ENCODE measurements at places on chromosomes 12 and 14.
A peak's percentile ranks its signal among the peaks of the same experiment; 100 is the strongest.

GRCh38 chr12:7395950-7396349, 48.0 kb downstream of the CD163L1 start:
- peak; percentile 4 for DNase-seq

DNA sequence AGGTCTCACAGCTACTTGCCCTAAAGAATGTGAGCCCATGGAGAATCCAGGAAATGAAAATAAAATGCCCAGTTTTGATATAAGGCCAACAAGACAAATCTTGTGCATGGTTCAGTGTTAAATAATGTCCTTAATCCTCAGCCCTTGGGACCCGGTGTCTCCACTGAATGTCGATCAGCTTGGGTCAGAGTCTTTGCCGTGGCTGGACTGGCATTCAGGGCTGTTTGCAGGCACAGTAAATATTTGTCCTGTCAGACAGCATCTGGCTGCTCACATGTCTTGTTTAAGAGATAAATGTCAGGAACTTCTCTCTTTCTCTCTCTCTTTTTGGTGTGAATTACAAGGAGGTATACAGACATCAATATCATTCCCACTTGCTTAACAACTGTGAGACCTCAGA, 452.5 kb downstream of the FUT8 start:
- DNase-seq: no peak

- DNase-seq: no peak
These were observed 69.6 kb downstream of the MGST1 start for GRCh38 chr12:16417058-16417457.

DNA sequence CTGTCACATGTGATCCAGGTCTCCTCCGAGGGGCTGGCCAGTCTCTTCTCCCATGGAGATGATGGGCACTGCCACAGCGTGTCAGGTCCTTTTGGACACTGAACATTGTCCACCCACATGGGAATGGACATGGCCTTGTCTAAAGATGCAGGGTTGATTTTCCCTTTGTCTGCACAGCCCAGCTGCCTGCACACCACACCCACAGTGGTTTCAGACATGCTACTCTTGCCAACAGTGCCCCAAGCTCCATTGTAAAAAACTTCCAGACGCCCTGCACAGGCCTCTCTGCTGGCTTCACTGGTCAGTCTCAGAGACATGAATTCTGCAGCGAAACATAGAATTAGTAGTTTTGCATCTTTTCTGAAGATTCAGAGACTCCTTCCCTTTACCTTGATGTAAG, 18.5 kb downstream of the CD163 start:
- DNase-seq: no peak

GRCh38 chr12:113424915-113425823, 3.0 kb downstream of the SDSL start:
- DNase-seq: peak; percentile 42

GRCh38 chr12:107912421-107913004, 138.0 kb downstream of the ASCL4 start:
- DNase-seq: peak; percentile 42

GRCh38 chr12:38638401-38638800, 267.0 kb downstream of the CPNE8 start:
- DNase-seq: no peak

DNA sequence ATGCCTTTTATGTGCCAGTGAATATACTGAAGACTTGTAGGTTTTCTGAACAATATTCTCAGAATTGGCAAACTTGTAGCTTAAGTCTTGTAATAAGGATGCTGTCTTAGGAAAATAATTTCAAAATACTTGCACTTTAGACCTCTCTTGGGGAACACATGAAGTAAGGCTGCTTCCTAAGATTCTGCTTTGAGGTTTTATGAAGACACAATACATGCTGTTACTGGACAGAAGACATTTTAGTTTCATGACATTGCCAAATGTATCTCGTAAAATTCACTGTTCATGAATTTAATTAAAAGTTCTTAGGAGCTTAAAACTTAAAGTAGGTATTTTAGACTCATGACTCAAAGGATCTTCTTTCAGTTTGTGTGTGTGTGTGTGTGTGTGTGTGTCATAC, 80.7 kb downstream of the RAD51B start:
- DNase-seq: no peak

- no peak for DNase-seq
These were observed 65.0 kb upstream of the FGD4 start for GRCh38 chr12:32334371-32334777.

DNA sequence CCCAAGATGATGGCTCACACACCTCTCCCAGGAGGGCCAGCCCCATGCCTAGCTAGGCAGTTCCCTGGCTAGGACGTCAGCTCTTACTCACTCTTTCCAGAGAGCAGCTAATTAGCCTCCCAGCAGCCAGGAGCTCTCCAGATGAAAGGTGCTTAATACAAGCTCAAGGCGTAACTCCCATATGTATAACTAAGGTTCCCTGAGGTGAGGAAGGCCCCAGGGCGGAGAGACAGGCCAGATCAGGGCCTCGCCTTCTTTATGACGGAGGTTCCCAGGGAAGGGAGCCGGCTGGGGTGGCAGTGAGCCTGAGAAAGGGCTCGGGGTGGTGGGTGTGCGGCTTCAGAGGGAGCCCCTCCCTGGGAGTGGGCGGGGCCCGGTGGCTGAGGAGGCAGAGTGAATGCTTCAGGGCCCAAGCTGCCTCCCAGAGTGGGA, 26.4 kb upstream of the ZFP36L1 start:
- no peak for DNase-seq

GRCh38 chr12:106247674-106248311, at the start of gene CKAP4:
CKAP4 (minus strand) TSS chr12:106248020; CDS start chr12:106247851, 169 bp downstream.
- peak; percentile 79 for DNase-seq

DNA sequence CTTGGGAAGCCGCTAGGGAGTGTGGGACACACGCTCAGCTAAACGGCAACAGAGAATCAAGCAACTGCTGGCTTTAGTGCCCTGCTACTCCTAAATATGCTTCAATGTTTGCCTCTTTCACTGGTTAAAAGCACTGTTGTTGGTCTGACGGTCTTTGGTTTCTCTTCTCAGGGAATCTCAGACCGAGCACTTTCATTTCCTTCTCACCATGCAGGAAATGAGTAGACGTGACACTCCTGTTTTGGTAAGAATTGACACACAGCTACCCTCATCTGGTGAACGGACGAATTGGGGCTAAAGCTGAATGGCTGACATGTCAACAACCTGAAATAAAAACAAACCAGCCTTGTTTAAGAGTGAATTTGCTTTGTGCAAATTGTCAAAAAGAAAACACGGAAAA, 57.5 kb upstream of the PIWIL1 start:
- no peak for DNase-seq

DNA sequence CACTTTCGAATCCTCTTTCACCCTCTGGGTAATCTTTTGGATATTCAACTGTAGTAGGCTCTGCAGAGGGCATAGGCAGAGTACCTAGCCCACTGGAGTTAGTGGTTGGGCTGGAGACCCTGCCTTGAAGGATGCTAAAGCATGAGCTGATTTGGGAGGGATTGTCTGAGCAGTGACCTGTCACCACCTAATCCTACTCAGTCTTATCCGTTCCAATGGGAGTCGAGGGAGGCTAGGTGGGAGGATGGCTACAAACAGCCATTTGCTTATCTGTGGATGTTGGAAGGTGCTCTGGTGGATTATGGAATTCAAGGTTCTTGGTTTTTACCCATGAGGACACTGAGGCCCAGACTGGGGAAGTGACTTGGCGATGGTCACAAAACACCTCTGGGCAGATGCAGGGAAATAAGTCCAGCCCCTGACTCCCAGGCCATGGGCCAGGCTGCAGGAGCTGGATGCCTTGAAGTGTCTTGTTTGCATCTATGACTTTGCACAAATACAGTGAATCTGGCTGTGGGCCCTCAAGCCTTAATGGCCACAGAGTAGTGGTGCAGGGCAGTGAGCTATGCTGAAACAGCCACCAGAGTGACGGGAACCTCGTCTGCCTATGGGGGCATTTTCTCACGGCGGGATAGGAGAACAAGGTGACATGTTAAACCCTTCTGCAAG, 3.7 kb downstream of the KMT5A start:
- DNase-seq: no peak

DNA sequence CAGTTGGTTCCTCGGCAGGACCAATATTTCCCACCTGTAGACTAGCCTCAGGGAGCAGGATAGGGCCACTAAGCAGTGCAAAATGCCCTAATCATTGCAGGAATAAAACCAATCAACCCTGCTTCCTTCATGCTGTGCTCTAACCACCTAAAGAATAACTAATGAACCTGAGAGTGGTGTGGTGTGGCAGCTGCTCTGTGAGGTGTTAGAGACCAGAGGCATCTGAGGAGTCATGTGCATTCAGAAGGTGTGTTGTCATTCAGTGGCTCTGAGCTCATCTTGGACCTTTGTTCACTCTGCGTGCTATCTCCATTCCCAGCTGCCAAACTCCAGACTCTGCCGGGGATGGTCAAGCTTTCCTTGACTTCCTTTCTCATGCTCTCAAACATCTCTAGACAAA, 136.7 kb upstream of the EGLN3 start:
- no peak for DNase-seq

DNA sequence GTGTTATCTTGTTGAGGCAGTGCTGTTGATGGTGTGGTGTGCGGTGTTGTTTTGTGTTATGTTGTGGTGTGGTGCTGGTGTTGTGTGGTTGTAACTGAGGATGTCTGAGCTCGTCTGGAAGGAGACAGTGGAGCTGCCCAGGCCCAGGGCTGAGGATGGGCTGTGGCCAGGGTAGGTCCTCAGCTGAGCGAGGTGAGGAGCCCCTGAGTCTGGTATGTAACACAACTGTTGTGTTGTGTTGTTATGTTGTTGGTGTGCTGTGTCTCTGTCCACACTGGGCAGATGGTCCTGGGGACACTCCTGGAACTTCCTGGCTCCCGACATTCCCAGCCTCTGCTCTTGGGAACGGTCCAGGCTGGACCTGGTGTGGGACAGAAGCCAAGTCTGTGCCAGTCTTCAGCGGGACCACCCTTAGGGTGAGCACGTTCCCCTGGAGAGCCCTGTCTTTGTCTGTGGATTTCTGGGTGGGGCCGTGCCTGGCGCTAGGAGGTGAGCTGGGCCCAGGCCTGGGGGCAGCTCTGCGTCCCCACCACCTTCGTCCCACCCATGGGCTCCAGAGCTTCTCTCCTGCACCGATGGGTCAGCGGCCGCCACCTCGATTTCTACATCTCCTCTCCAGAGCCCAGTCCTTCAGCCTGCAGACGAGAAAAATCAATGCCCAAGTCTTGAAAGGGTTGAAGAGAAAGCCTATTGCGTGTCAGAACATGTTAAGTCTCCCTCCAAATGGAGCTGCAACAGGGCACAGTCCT, 27.4 kb upstream of the SFSWAP start:
- no peak for DNase-seq

- no peak for DNase-seq
These were observed 92.5 kb downstream of the ADCK1 start for GRCh38 chr14:77892381-77892871.

DNA sequence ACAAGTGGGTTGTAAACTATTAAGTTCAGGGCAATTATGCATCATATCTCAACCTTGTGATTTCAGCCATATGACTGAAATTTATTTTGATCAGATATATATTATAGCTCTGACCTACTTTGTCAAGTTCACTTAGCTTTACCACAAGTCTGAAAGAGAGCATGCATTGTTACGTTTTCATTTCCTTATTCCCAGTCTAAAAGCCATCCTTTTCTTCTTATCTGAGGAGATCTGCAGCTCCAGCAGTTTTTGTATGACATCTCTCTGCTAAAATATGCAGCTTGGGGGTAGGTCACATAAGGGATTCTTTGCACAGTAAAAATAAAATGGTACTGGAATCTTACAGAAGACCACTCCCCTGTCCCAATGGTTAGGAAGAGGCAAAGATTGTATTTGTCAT, 1682.8 kb upstream of the FLRT2 start:
- no peak for DNase-seq

DNA sequence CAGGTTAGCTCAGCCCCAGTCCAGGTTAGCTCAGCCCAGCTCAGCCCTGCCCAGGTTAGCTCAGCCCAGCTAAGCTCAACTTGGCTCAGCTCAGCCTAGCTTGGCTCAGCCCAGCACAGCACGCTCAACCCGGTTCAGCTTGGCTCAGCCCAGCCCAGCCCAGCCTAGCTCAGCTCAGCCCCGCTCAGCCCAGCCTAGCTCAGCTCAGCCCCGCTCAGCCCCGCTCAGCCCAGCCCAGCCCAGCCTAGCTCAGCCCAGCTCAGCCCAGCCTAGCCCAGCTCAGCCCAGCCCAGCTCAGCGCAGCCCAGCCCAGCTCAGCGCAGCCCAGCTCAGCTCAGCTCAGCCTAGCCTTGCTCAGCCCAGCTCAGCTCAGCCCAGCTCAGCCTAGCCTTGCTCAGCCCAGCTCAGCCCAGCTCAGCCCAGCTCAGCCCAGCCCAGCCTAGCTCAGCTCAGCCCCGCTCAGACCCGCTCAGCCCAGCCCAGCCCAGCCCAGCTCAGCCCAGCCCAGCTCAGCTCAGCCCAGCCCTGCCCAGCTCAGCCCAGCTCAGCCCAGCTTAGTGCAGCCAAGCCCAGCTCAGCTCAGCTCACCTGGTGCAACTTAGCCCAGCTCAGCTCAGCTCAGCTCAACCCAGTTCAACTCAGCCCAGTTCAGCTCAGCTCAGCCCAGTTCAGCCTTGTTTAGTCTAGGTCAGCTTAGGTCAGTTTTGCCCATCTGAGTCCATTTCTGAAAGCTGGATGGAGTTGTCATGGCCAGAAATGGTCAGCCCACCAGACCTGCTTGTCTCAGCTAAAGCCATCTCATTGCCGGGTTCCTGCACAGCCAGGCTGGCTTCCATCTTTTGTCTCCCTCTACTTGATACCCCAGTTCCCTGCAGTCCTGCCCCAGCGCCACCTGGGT, 333.6 kb downstream of the TMEM121 start:
- peak; percentile 3 for DNase-seq

DNA sequence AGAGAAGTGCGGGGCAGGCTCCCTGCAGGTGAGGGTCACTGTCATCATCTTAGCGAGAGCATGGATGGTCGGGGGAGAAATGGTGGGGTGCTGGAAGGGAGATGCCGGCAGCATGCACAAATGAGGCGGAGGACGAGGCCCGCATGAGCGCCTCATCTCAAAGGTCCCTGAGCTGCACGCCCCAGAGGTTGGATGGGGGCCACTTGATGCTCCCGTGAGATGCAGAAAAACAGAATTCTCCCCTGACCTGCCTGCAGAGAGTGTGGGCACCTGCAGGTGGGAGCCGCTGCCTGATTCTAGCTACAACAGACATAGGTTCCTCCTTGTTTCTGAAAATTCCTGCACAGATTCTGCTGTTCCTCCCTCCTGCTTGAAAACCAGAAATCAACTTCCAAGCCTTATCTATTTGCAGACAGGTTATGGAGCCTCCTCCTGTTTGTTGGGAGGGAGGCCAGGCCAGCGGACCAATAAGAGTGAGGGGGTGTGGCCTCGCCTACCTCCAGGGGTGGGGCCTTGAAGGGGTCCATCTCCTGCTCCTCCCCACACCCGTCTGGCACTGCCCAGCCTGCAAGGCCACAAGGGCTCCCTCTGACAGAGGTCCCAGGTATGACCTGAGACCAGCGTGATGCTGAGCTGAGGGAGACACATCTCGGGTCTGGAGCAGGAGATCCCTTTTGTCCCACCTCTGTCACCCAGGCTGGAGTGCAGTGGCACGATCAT, 67.2 kb downstream of the KDM2B start:
- DNase-seq: peak; percentile 91
